ENCODE measurements at places on chromosomes 3 and 15. TPM values are rescaled to one million over a fixed set of nuclear protein-coding genes. Genes with fewer than 3 reads are reported as not detected.

DNA sequence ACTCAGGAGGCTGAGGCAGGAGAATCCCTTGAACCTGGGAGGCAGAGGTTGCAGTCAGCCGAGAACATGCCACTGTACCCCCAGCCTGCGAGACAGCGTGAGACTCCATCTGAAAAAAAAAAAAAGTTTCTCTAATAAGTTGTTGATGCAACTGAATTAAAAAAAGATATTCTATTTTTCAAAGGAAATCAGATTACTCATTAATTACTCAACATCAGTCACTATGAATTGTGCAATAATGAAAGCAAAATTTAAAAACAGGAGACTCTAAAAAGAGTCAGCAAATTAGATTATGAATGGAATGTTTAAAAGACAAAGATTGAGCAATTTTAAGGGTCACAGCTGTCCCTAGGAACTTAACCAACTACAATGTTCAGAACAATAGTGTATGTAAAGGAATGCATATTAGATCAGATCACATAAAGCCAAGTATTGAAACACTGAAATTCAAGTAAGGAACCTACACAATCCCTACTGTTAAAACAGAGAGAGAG is 60.2 kb upstream of the SLC4A7 start:
- peak; percentile 77 for DNase-seq

The SLC22A13 gene
- total RNA-seq = 0.33 TPM

The DLL4 gene
- total RNA-seq = under 0.01 TPM

DNA sequence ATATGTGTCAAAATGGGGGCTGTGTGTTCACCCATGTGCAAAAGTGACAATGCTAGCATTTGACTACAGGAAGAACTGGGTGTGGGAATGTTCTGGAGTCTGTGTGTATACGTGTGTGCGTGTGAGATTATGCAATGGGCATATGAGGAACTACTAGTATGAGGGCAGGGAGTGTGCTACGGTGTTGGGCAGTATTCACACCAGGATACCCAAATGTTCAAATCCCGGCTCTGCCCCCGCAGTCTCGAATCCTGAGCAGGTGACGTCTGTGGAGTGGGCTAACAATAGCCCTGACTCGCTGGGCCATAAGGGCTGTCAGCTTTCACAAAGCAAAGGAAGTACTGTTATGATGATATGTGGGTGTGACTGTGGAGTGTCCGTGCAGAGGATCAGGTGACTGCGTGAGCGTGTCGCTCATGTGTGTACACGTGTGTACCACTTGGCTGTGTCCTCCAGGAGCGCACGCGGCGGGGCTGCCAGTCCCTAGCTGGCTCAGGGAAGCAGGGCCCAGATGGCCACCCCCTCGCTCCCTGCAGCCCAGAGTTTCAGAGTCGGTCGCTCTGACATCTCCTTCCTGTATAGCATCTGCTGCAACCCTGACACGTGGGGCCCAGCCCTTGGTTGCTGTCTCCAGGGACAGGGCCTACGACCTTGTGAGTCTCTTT is 27.2 kb downstream of the IQSEC1 start:
- no peak for DNase-seq

GRCh38 chr3:11455956-11456355 is 183.8 kb downstream of the ATG7 start:
- DNase-seq = peak; percentile 88

- no peak for DNase-seq
Observed at GRCh38 chr3:123067689-123068600, 1.1 kb downstream of the PDIA5 start.

The MINDY2 gene
- total RNA-seq = 16.2 TPM

The CCR9 gene
- total RNA-seq = not detected

GRCh38 chr3:165854696-165855095 is 17.5 kb upstream of the BCHE start:
- peak; percentile 27 for DNase-seq

The AGTR1 gene
- 1.5 TPM for total RNA-seq

GRCh38 chr3:62378311-62378789 is 5.0 kb upstream of the FEZF2 start:
- no peak for DNase-seq

The SPINK8 gene
- not detected for total RNA-seq

DNA sequence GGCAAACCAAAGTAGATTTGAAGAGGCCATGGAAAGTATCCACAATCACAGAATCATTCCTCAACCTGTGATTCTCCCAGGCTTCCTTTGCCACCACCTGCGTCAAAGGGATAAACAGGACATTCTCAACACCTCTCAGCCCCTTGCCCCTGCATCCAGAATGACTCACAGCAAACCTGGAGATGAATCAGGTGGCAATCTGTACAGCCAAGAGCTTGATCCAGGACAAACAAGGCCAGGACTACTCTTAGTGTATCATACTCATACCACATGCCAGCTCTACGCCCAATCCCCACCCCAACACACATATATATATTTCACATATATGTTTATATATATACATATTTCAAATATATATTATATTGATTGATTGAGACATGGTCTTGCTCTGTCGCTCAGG is 23.6 kb upstream of the C3orf62 start:
- no peak for DNase-seq

GRCh38 chr3:143445118-143445517 is 325.5 kb downstream of the CHST2 start:
- peak; percentile 53 for DNase-seq

GRCh38 chr15:88376574-88377174 is 90.5 kb downstream of the MRPL46 start:
- DNase-seq = peak; percentile 23

GRCh38 chr3:65988411-65989180 is 50.1 kb downstream of the MAGI1 start:
- no peak for DNase-seq

The SAXO2 gene
- total RNA-seq = 0.66 TPM

- no peak for DNase-seq
Observed at GRCh38 chr3:126316031-126316461, 41.2 kb downstream of the KLF15 start.

The SLC2A2 gene
- total RNA-seq = not detected

DNA sequence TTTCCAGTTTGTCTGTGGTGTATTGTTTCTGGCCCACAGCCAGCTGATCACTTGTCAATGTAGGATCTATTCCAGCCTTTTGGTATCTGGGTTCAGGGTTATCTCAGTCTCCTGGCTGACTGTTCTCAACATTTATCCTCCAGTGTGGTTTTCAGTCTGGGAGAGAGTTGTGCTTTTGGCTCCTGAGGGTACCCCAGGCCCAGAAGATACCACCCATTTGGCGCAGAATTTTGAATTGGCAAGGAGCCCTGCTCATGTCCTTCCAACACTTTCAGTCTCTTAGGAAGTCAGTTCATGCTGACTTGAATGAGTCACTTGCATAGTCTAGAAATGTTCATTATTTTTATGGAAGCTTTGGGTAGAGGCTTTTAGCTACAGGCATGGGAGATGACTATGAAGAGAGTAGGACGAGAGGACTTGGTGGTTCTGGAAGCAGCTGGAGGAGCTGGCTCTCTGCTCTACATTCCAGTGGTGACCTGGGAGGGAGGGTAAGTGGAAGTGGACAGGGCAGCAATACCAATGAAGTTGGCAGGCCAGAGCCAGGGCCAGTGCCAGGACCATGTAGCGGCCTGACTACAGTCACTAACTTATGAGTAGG is 7.2 kb downstream of the POLR2H start:
- peak; percentile 88 for DNase-seq

DNA sequence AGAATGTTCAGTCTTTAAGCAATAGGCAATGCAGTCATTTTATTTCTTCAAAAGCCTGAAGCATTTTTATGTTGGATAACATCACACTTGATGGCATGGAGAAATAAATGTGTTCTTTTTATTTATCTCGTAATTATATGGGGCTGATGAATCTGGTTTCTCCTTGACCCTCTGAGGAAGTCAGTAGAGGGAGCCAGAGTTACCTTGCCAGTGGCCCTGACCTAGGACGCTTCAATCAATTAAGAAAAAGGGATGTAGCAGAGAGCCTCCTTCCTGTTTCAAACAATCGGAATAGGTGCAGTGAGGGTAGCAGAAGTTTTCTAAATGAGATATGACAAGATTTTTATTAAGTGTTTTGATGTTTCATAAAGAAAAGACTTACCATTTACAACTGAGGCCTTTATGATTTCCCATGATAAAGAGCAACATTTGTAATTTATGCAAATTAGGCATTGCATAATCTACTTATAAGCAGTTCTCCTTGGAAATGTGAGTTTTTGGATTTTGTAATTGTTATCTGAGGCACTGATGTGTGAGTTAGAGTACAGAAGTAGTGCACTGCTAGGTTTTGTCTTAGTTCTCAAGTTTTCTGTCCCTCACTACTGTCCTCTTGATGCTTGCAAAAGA is 129.1 kb downstream of the RAP2B start:
- peak; percentile 38 for DNase-seq

- DNase-seq = peak; percentile 38
Observed at GRCh38 chr15:79539401-79539800, 107.3 kb downstream of the MINAR1 start.

The SLC24A5 gene
- not detected for total RNA-seq

- DNase-seq = no peak
Observed at GRCh38 chr3:53705774-53706173, 140.4 kb downstream of the CHDH start.

All from fibroblast of lung (primary cell).